ENCODE measurements at places on chromosomes 1 and 21.
A peak's percentile ranks its signal among the peaks of the same experiment; 100 is the strongest.

DNA sequence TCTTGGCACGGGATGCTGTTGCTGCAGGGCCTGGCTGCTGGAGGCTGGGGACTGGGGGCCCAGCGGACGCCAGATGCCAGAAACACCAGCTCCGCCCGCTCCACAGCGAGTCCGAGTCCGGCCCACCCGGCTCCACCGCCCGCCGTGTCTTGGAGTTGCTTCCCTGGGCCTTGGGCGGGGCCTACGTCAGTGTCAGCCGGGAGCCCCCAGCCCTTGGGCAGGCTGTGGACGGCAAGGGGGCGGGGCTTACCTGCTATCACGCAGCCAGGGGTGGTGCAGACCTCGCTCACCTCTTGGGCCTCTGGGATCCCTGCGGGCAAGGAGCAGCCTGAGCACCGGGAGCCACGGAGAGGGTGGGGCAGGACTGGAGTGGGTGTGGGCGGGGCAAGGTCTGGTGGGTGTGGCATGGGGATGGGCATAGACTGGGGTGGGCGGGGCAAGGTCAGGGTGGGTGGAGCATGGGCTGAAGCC, 21.8 kb downstream of the MMEL1 start:
- DNase-seq = no peak

- DNase-seq = no peak
These were observed 26.1 kb downstream of the ARMH1 start for GRCh38 chr1:44700573-44700972.

DNA sequence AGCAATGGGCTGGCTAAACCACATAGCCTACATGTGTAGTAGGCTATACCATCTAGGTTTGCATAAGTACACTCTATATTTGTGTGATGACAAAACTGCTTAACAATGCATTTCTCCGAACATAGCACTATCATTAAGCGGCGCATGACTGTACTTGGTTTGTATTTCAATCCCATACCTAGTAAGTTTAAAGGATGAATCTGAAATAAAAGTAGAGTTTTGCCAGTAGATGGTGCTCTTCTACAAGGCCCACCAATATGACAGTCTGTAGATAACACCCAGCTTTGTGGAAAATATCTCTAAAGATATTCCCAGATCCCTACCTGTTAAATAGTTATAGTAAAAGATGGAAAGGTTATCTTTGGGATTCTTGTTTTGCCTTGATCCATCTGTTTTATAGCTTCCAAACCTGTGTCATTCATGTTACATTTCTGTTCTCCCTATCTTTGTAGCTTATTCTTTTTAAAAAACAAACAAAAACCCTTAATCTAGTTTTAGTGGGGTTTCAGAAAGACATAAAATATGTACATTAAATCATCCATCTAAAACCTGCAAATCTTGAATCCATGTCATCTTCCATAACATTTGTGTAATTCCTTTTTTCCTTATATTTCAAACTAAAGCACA, 33.9 kb upstream of the ASPM start:
- peak; percentile 69 for DNase-seq

- DNase-seq = no peak
These were observed 8.0 kb upstream of the SELE start for GRCh38 chr1:169741666-169742394.

GRCh38 chr1:193118803-193119730, 2.8 kb upstream of the CDC73 start:
- no peak for DNase-seq

DNA sequence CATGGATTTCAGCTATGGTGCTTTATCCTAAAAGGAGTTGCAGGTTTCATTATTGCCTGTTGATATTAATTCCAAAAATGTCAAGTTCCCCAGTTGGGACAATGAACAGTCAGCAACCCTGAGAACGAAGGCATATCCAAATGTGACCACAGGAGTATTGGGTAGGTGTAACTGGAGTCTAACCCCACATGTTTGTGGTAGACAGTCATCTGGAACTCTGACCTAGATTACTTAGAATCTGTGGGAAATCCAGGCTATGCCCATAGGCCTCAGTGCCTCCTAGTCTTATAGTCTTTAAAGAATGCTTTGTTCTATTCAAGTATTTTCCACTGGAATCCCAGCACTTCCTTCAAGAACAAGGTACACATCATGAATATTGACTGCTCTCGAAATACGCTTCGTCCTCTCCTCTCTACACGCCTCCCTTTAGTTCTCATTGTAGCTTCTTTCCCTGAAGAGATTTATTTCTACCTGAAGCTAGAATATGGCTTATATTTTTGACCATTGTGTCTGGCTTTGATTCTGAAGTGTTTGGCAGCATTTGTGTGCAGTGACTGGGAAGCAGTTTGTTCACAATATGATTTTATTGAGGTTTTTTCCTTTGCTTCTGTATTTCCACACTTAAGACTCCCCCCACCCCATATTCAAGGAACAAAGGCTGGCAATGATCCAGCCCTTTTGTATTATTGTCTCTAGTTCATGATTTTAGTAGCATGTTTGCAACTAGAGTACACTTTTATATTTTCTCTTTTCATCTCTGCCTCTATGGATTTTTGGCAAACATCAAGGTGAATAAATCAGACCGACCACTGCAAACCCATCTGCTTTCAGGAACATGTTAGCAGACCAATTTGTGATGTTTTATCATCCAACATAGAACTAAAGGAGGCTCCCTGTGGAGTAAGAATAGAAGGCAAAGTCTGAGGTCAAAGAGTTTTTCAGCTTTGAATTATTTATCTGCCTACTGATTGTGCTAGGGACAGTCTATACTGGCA, 178.6 kb downstream of the GPR52 start:
- DNase-seq = peak; percentile 56
